Activated CD8-positive, alpha-beta memory T cell treated with anti-CD3 and anti-CD28 coated beads for 1 hour (primary cell): ENCODE measurements at places on chromosomes 6 and 20.

DNA sequence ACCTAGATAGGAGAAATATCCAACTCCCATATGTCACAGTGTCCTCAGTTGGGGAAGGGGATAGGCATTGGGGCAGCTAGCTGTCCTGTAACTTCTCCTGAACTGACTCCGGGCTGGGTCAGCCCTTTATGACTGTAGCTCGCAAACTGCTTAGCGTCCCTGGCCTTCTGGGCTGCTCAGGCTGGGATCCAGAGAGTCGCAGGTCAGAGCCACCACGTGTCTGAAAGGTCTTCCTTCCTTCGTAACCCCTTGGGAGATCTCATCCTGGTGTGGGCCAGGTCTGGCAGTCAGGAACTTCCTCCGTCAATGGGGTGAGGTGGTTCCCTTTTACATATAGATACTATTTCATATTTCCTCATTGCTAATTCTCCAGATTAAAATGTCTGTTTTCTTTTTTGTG lies 28.8 kb upstream of the HINT3 start:
- DNase-seq = no peak

DNA sequence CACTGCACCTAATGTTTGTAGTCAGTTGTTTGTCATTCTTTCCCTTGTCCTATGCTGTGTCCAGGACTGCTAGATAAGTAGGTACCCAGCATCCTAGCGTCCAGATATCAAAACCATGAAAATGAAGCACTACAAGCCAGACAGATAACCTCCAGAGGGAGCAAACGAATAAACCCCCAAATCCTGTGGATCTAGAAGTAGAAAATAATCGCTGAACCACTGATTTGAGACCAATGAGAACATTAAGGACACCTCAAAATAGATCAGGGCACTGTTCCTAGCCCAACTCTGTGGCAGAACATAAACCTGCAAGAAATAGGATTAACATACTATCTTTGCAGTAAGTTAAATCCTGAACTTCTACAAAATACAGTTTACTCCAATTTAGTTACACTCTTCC lies 1.1 kb upstream of the KLHL32 start:
- DNase-seq = no peak

DNA sequence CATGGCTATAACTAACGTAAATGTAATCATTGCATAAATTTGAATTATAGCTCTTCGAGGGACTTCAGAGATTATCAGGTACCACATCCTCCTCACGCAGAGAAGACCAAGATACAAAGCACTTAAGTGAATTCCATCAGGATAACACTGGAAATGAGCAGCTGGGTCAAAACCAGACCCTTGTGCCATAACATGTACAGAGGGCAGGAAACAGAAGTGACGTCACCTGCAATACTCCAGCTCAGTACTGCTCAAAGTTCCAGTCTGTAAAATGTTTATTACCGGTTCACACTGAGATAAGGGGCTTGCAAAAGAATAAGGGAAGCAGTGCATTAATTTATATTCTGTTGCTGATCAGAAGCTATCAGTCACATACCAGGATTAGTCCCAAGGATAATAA lies 45.8 kb downstream of the RGS17 start:
- DNase-seq = no peak

DNA sequence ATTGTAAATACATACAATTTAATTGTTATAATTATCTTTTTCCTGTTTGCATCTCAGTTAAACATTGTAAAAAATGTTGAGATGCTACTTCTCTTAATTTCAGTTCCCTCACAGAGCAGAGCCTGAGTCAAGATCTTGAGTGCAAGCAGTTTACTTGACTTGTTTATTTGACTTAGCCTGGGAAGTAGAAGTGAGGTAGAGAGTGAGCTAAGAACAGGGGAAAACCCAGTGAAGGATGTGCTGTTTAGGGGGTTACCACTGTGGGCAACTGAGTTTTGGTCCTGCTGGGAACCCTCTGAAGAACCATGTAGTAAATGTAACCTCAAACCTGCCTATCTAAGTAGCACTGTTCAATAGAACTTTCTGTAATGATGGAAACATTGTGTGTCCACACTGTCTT lies 495.2 kb upstream of the FLRT3 start:
- DNase-seq = no peak

DNA sequence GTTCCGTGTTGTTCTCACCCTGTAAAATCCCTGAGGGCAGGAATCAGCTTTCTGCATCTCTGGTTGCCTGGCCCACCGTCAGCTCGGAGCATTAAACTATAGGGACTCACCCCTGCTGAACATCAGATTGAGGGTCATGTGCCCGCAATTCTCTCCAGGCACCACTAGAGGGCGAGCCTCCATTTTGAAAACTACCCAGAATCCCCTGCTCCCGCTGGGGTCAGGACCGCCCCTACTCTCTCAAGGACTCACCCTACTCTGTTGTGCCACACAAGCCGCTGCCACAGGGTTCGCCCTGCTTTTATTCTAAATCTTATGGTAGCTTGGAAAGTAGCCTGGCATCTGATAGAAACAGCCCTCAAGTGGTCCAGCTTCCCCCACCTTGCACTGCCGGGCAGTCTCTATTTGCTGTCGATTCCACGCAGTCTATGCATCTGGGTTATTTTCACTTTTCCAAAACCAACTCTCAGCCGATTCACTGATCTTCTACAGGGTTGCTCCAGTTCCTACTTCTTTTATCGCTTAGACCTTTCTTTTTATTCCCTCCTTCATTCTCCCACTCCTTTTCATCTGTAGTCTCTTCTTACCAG lies 244.1 kb upstream of the QKI start:
- DNase-seq = no peak

DNA sequence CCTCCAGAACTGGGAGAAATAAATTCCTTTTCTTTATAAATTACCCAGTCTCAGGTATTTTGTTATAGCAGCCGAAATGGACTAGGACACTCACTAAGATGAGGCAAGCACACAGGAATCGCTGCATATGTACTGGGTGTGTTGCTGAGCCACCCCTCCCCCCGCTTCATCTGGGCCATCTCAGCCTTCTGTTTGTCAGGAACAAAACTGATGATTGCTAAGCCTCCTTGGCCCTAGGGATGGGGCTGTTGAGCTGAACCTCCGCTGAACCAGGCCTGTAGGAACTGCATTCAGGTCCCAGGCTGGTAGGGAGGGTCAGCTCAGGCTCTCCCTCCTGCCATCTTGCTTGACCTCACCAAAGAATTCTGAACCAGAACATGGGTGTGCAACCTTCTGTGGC lies 108.6 kb downstream of the MAP3K7 start:
- no peak for DNase-seq

DNA sequence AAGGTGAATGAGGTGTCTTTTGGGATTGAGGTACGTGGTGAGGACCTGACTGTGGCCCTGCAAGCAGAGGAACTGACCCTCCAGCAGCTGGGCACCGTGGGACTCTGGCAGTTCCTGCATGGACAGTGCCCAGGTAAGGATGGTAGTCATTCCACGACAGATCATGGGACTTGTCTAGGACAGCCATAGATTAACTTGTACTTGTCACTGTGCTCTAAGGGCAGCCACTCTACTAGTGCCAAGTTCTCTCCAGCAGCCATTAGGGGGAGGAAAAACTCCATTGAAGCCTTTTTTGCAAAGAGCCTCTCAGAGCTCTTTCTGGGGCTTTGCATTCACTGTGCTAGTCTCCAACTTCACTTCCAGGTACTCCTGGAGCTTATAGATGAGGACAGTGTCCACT lies 20.4 kb downstream of the TAF11 start:
- DNase-seq = no peak

DNA sequence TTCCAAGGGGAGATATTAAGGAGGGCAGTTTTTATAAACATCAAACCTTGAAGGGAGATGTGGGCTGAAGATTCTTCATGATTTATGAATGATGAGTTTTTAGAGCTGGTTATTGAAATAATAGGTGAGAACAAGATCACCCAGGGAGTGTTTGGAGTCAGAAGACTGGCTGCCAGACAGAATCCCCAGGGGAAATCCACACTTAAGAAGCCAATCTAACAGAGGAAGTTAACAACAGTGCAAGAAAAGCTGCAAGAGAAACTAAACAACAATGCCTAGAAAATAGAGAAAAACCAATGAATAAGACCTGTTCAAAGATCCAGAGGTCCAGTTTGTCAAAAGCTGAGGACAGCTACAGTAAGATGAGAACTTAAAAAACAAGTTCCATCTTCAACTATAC lies 167.9 kb upstream of the MAN1A1 start:
- no peak for DNase-seq

- no peak for DNase-seq
Measured at GRCh38 chr6:27188885-27189418, 58.5 kb upstream of the PRSS16 start.

DNA sequence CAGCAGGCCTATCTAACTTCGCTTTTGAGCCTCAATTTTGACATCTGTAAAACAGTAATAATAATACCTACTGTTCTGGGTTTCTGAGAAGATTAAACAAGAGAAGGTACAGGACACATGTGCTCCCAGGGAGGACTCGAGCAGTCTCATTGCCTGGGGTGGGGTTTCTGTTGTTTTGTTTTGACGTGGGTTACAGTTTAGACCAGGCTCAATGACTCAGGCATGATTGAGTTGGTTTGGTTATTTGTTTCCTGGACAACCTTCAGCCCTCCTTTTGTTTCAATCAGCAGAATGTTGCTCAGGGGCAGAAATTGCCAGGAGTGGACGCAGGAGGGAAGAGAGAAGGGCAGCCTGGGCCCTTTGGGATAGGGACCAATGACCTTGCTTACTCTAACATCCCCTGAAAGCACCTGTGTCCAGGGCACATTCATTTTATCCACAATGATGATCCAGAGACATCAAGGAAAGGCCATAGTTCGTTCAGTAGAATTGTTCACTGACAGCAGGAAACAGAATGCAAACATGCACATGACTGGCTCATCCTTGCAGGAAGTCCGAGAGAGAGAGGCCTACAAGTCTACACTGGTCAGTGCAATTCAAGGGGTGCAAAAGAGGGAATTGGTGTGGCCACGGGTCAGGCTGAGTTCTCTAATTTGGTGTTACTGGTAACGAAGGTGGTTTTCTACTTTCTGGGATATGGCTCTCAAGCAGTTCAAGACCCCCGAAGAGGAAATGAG lies 74.5 kb upstream of the MRPS10 start:
- no peak for DNase-seq

DNA sequence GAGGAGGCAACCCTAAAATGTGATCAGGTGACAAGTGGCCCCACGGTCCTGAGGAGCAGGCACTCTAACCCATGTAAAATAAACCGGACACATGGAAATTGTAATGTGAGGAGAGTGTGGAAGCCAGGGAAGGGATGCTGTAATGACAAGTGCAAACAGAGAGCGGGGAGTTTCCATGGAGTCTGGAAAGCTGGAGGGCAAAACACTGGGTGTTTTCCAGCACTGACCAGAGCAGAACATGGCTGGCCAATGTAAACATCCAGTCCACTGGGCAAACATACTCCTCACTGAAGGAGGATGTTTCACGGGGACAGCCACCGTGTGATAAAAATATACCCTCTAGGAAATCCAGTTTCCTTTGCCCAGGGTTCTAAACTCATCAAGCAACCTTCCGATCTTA lies 219.0 kb upstream of the JARID2 start:
- no peak for DNase-seq

DNA sequence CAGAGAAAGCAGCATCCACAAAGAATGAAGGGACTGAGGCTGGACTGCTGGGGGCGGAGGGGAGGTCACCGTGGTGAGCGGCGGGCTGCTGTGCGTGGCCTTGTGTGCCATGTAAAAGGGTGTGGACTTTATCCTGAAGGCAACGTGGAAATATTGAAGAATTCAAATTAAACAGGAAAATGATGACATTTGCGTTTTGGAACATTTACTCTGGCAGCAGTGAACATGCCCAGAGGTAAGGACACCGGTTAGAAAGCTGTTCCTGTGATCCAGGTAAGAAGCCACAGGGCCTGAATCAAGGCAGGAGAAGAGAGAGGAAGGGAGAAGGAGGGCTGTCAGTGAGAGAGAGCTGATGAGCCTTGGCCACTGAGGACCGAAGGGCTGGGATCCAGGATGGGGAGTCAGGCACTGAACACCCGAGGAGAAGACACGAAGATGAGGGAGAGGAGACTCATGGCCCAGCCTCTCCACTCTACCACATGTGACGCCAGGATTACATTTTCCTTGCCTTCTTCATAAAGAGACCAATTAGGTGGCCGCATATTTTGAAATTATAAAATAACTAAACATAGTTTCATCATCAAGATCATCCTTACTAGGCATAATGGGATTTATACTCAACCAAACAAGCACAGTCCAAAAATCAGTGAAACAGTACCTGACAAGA lies 58.4 kb downstream of the TRAM2 start:
- no peak for DNase-seq

DNA sequence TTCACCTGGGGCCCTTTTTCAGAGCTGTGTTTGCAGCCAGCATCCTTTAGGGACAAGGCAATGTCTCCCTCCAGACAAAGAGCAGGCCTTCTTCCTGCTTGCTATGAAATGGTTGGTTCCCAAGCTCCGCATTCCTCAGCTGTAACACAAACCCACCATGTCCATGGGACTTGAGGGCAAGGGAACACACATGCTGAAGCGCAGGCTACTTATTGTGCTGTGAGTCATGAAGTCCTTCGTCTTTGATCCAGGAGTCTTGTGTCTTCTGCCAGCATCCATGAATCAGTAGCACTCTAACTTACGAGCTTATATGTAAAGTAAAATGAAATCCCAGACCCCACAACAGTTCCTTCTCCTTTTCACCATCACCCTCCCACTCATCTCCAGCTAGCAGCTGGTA lies 59.0 kb downstream of the ANKRD60 start:
- DNase-seq = no peak
